ENCODE measurements at places on chromosomes 2 and 18.

DNA sequence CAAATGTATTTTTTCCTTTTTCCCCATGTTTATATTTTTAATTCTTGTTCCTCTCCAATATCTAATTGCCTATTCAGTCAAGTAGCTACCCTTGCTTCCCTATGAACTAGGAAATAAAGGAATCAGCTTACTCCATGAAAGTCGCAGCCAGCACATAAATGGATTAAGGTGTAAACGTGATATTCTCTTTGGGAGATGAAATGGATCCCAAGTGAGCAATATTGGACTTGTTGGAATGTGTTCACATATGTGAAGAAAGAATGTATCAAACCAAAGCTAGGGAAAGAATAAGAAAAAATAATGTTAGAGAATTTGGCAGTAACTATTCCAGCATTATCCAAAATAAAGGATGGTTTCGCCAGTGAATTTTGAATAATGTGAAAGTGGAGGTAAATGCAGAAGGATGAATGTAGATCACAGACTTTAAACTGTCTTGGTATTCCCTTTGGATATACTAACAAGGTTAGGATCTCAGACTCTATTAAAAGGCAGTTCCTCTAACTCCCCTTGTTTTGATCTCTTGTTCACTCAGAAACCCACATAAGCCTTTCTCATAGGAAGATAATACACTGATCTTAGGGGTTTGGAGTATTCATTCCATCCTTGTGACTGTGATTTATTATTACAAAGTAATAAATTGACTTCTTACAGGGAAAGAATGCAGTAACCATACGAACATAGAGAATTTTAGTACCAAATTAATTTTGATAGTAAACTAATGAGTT lies 208.1 kb downstream of the BABAM2 start:
- DNase-seq: peak; percentile 42

DNA sequence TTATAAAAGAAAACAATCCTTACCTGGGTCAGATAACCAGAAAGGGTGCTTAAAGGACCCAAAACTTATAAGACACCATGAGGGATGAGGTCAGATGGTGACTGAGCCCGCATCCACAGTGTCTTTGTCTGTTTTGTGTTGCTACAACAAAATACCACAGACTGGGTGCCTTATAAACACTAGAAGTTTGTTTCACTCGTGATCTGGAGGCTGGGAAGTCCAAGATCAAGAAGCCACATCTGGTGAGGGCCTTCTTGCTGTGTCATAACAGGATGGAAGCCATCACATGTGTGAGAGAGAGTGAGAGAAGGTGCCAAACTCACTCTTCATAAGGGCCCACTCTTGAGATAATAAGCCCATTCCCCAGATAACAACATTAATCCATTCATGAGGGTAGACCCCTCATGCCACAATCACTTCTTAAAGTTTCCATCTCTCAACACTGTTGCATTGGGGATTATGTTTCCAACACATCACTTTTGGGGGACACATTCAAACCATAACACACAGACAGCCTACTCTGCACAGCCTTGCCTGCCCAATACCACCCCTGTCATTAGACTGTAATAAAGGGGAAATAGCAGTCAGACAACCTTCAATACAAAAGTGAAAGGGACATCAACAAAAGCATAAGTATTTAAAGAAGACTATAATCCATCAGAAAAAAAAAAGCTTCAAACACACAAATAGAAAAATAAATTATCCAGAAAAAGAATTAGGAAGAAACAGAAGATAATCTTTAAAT lies 249.8 kb downstream of the ANAPC1 start:
- no peak for DNase-seq

GRCh38 chr2:8388781-8389180 lies 293.1 kb upstream of the ID2 start:
- DNase-seq: no peak

DNA sequence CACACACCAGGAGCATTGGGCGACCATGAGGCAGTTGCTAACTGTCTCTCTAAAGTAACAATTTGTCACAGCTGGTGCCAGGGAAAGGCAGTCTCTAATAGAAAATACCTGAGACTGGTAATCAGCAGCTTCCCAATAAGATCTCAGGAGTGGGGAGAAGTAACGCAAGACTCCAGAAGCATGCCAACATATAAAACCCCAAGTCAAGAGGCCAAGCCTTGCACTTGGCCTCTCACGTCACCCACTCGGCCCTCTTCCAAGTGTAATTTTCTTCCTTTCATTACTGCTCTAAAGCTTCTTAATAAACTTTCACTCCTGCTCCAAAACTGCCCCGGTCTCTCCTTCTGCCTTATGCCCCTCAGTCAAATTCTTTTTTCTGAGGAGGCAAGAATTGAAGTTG lies 455.6 kb upstream of the ACVR2A start:
- no peak for DNase-seq

DNA sequence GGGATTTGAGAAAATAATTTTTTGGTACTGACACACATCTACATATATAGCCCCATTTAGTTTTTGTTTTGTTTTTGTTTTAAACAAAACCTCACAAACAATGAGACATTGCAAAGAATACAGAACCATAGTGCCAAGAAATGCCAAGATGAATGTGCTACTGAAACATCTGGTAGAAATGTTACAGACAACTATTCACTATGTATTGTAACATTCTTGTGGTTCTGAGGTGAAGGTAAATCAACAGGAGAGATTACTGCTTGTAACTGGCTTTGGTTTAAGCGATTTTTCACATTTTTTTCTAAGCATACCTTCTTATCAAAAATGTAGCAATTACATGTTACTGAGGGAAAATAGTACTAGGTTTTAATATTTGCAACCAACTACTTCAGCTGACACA lies 281.3 kb downstream of the ZNF804A start:
- no peak for DNase-seq

DNA sequence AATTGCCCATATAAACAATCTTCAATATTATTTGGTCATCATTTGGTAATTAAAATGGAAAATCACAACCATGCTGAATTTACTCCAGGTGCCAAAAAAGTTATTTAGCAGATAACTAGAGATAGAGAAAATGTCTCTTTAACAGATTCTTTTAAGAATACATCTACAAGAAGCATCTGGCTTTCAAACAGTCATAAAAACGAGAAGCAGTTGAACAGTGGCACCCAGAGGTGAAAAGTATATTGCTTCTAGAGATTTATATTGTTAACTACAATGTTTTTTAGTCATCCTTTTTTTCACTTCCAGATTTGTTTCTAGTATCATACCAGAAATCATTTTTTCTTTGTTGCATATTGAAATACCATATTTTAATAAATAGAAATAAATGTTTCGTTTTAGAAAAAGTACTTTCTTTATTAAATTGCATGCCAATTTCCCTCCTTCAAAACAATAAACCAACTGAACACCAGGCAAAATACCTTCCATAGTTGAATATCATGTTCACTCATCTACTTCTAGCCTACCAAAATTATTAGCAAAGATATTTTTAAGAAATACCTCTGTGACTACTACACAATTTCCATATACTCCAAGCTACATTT lies 65.4 kb upstream of the HNRNPA3 start:
- peak; percentile 82 for DNase-seq

DNA sequence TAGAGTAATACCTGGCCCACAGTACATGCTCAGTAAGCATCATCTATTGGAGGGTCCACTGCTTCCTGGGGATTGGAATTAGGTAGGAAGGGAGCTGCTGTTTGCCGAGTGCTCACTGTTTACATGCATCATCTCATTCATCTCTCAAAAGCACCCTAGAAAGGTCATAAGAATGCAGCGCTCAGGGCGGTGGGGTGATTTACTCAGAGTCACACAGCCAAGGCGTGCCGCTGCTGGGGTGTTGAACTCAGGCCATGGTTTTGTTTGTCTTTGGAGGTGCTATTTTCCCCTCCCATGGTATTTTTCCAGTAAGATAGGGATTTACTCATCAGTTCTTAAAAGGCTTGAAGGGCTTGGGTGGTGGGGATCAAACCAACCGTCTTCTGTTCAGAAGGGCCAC lies 227.5 kb downstream of the LDLRAD4 start:
- no peak for DNase-seq

DNA sequence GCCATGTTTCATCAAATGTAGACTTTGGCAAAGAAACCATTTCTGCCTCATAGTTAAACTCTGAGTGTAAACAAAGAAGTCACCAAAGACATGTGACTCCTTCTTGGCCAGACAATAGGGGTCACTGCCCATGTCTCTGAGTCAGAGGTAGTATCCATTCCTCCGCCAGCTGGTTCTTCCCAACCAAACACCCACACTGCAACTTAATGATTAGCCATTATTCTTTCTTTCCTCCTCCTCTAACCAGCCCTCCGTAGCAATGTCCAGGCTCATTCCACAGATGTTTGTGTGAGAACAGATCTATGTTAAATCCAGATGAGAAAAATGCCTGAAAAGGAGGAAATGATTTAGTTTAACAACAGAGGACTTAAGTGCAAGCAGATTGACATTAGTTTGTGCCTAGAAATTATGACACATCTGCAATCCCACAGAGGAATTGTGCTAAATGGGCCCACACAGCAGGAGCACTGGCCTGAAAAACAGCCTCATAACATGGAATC lies 127.9 kb upstream of the SH3BP4 start:
- DNase-seq: no peak

GRCh38 chr2:205913668-205914067 lies 172.3 kb downstream of the INO80D start:
- DNase-seq: no peak

DNA sequence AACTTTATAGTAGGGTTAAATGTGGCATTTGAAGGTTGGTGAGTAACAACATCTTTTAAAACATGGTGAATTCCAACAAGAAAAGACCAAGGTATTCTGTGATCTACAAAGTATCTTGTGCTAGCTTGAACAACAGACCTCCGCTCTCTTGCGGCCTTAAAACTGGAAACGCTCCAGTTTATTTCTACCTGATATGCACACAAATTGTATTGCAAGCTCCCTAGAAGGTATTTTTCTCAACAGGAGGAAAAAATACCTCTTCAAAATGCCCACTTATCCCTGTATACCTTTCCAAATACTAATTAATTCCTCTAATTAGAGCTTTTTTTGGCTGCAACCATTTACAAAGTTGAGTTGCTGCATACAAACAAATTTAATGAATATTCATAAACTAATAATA lies 69.5 kb downstream of the KCNH7 start:
- DNase-seq: no peak

- DNase-seq: no peak
Observed at GRCh38 chr2:240413813-240414429, 21.5 kb upstream of the GPC1 start.

DNA sequence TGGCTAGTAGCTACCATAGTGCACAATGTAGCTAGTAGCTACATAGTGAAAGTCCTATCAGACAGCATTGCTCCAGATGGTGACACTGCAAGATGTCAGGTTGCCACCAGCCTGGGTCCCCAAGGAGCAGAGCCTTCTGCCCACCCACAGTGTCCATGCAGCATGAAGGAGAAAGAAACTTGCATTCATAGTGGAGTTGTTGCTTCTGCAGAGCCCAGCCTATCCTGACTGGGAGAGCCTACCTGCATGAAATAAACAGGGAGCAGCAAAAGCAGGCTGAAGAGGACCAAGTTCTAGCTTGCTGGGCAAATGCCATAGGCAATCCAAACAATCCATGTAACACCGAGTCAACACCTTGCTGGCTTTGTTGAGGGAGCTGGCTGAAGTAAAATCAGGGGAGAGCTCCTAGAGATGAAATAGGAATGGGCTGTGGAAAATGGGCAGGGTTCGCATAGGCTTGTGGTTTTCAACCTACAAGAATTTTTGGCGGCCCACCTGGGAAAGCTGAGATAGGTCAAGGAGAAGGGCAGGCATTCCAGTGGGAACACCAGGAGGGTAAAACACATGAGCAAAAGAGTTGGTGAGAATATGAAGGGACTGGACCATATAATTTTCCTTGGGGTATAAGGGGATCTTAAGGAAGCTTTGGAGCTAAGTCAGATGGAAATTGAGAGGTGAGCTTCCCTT lies 195.8 kb downstream of the CYP26B1 start:
- DNase-seq: no peak

DNA sequence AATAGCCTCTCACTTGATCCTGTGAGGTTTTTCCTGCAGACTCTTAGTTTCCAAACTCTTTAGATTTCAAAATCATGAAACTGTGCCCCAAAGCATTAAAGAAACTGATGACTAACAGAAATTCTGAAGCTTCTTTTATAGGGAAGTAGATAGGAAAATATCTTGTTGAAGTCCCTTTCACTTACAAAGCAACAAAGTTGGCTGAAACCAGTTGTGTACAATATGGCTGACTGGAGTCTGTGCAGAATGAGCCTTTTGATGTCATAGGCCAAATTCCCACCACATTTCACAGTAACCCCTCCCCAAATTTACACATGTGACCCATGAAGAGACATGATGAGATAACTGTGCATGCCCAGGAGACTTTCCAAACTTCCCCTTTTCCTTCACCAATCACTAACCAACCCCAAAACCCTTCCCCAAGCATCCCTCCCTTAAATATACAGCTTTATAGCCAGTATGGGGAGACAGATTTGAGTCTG lies 61.7 kb upstream of the NCK2 start:
- no peak for DNase-seq

GRCh38 chr2:128069769-128070168 lies 21.2 kb upstream of the UGGT1 start:
- no peak for DNase-seq

DNA sequence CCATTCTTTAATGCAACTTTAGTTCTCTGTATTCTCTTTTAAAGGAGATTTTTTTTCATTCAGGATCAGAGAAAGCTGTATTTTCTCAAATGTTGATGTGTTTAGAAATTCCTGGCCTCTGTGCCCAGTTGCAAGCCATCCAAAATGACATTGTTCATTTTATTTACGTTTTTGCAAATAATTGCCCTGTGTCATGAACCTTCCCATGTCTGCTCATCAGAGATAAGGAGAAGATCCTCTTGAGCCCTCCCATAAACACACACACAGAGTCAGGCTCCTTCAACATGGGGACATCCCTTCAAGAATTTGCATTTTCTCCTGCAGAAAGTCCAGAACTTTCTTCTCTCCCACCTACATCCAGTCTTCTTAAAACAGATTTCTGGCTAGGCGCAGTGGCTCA lies 258.8 kb downstream of the GBX2 start:
- no peak for DNase-seq

- DNase-seq: no peak
Observed at GRCh38 chr18:60267391-60268058, 105.0 kb downstream of the MC4R start.

GRCh38 chr2:100959225-100959880 lies 42.7 kb upstream of the RPL31 start:
- DNase-seq: no peak

DNA sequence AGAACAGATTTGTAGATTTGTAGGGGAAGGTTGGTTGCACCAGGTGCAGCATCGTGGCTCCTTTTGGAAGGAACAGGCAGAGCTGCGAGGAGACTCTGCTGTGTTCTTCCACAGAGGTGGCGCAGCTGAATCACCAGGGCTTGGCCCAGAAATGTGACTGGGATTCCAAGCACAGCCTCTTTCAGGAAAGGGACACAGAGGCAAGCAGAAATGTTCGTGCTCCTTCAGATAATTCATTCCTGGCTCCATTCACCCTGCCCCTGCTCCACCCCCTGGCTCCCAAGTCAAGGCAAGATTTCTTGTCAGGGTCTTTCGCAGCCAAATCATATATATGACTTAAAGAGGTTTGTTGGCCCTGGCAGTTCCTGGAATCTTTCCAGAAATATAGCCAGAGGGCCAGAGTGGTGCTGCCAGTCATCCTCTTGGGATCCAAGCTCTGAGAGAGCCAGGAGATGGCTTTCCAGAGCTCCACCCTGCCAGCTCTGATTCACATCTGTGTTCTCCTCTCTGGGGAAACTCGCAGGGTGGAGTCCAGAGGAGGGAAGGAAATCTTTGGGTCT lies 203.9 kb upstream of the TANK start:
- DNase-seq: no peak

Data from NCI-H2171 treated with DMSO at 0.1 percent for 48 hours (cell line).